Germinal center (tissue), 1 donor: ENCODE measurements at places on chromosomes 2 and 18.

GRCh38 chr2:9758741-9759140 is 84.5 kb upstream of the TAF1B start:
- DNase-seq = no peak

GRCh38 chr2:162308747-162309503 is 9.6 kb downstream of the IFIH1 start:
- DNase-seq = no peak

DNA sequence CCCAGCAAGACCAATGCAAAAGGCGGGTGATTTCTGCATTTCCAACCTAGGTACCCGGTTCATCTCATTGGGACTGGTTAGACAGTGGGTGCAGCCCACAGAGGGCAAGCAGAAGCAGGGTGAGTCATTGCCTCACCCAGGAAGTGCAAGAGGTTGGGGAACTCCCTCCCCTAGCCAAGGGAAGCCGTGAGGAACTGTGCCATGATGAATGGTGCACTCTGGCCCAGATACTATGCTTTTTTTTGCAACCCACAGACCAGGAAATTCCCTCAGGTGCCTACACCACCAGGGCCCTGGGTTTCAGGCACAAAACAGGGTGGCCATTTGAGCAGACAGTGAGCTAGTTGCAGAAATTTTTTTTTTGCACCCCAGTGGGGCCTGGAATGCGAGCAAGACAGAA is 662.6 kb upstream of the ACVR2A start:
- DNase-seq = no peak

GRCh38 chr2:86552889-86553288 is 10.4 kb downstream of the CHMP3 start:
- DNase-seq = no peak

DNA sequence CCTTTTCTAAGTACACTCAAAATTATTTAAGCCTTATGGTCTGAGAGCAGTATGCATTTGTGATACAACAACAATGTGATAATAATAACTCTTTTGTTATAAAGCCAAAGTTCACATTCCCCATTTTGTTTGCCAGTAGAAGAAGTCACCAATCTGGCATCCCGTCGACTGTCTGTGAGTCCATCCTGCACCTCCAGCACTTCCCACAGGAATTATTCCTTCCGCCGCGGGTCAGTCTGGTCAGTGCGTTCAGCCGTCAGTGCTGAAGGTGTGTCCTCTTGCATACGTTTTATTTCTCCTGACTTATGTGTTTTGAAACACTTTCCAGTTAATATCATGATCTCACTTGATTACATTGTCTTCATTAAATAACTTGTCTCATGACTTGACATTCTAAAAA is 80.3 kb upstream of the RPE start:
- no peak for DNase-seq

- no peak for DNase-seq
Measured at GRCh38 chr18:46518438-46518837, 138.6 kb downstream of the LOXHD1 start.

GRCh38 chr2:53058526-53058925 is 709.1 kb upstream of the CHAC2 start:
- DNase-seq = no peak

DNA sequence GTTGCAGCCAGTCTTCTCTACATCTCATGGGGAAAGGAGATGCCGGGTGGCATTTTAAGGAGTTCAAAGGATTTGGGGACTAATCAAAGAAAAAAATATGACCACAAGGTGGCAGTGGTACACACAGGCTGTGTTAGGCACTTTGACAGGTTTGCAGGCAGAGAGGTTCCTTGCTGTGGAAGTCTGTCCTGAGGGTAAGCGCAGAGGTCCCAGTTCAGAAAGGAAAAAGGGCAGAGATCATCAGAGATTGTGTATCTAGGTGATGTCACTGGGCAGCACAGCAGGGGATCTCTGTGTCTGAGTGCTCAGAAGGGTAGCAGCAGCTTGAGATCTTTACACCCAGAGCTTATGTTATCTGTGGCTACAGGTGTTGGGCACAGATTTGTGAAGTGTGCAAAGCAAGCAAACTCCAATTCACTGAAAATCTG is 231.4 kb downstream of the LRRTM1 start:
- peak; percentile 5 for DNase-seq

DNA sequence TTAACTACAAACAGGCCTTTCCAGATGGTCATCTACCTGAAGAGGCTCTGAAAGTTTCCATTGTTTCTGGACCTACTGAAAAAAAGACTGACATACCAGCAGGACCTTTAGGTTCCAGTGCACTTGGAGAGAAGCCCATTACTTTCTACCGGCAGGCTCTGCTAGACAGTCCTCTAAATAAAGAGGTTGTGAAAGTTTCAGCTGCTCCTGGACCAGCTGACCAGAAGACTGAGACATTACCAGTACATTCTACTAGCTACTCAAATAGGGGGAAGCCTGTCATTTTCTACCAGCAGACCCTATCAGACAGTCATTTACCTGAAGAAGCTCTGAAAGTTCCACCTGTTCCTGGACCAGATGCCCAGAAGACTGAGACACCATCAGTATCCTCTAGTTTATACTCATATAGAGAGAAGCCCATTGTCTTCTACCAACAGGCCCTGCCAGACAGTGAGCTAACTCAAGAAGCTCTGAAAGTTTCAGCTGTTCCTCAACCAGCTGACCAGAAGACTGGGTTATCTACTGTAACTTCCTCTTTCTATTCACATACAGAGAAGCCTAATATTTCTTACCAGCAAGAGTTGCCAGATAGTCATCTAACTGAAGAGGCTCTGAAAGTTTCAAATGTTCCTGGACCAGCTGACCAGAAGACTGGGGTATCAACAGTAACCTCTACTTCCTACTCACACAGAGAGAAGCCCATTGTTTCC is 65.8 kb downstream of the ALMS1 start:
- DNase-seq = no peak

- no peak for DNase-seq
Measured at GRCh38 chr2:62474176-62474575, 31.8 kb downstream of the TMEM17 start.

- no peak for DNase-seq
Measured at GRCh38 chr2:12506846-12507245, 209.9 kb upstream of the TRIB2 start.

DNA sequence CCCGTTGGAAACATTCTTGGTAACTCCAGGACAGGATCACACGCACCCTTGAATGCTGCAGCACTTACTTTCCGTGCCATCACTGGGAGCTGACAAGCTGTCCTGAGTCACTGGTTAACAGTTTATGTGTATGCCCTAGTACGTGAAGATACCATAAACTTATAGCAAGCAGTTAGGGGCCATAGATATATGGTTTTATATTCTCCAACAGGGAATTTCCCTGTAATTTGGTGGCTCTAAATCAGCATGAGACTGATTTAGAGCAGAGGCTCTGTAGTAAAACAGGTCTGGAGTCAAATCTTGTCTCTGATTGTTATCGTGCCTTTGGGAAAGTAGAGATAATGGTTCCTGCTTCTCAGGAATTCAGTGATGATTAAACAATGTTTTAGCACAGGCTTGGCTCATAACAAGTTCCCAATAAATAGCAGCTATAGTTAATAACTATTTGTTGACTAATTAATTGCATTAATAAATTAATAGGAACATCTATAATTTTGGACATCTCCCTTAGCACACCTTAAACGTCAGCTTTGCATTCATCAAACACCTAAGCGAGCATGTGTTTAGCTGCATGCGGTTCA is 215.2 kb downstream of the VAPA start:
- no peak for DNase-seq

- DNase-seq = no peak
Measured at GRCh38 chr2:126513033-126513432, 142.9 kb upstream of the GYPC start.

- no peak for DNase-seq
Measured at GRCh38 chr18:23998820-23999219, 15.7 kb upstream of the TTC39C start.

DNA sequence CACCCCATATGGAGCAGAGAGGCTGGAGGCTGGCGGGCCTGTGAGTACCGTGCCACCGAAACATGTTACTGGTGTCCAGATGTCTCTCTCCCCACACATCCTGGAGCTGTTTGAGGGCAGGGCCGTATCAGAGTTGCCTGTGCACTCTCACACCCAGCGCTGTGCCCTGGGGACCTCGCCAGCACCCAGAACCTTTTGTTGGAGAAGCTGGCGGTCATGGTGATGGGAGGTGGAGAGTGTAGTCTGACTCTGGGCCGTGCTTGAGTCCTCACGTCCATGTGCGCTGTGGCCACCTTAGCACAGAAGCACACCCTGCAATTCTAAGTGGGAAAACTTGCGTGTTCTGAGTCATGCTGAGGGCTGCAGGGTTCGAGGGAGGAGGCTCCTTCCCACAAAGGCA is 259.2 kb downstream of the NDUFA10 start:
- no peak for DNase-seq

- DNase-seq = no peak
Measured at GRCh38 chr2:118779362-118779761, 68.1 kb downstream of the EN1 start.

GRCh38 chr2:238916176-238916874 is 68.4 kb downstream of the TWIST2 start:
- DNase-seq = no peak

DNA sequence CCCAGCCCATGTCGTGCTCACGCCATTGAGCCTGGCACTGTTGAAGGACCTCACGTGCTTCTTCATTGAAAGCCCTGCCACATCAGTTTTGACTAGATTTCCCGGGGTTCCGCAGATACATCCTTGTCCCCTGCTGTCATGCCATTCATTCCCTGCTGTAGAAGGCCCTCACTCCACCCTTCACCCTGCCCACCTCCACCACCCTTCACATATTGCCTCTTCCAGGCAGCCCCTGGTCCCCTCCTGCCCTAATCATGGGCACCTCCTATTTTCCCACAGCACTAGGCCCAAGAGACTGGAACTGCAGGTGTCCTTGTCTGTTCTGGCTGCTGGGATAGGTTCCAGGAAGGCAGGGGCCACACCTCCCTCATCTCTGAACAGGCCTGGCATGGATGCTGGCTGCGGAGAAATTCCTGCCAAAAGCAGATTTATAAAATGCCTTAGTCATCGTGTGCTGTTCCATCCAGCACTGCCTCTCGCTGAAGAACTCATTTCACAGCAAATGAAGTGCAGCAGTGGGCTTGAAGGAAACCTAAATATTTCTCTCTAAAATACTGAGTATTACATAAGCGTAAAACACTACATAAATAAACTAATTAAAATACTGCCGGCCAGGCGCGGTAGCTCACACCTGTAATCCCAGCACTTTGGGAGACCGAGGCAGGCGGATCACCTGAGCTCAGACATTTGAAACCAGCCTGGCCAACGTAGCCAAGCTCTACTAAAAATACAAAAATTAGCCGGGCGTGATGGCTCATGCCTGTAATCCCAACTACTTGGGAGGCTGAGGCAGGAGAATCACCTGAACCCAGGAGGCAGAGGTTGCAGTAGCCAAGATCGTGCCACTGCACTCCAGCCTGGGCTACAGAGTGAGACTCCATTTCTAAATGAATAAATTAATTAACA is 38.4 kb downstream of the EIF4E2 start:
- DNase-seq = no peak

GRCh38 chr2:107027810-107028209 is 141.8 kb upstream of the ST6GAL2 start:
- DNase-seq = no peak

DNA sequence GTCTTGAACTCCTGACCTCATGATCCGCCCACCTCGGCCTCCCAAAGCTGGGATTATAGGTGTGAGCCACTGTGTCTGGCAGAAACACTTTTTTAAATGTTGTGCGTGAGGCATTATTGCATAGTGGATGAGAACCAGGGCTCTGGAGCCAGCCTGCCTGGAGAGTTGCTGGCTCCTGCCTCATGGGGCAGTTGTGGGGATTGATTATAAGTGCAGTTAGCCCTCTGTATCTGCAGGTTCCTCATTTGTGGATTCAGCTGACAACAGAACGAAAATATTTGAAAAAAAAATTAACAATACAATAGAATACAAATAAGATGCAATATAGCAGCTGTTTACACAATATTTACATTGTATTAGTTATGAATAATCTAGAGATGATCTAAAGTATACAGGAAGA is 129.4 kb upstream of the EML6 start:
- no peak for DNase-seq

GRCh38 chr18:79991494-79991893 is 3.1 kb upstream of the TXNL4A start:
- DNase-seq = no peak

- DNase-seq = no peak
Measured at GRCh38 chr2:8701681-8702379, 20.0 kb downstream of the ID2 start.

- DNase-seq = no peak
Measured at GRCh38 chr18:12639990-12640880, 17.7 kb downstream of the SPIRE1 start.

- DNase-seq = no peak
Measured at GRCh38 chr2:64219149-64219548, 74.9 kb upstream of the PELI1 start.

GRCh38 chr2:227623226-227623625 is 5.9 kb downstream of the SCYGR4 start:
- no peak for DNase-seq

- no peak for DNase-seq
Measured at GRCh38 chr18:61888622-61889021, 4.2 kb downstream of the RNF152 start.

GRCh38 chr2:126658319-126658904 is 2.5 kb downstream of the GYPC start:
- peak; percentile 30 for DNase-seq
